ENCODE measurements at places on chromosomes 2 and 18.

GRCh38 chr2:110818767-110819481, 86.6 kb downstream of the ACOXL start:
- no peak for DNase-seq

DNA sequence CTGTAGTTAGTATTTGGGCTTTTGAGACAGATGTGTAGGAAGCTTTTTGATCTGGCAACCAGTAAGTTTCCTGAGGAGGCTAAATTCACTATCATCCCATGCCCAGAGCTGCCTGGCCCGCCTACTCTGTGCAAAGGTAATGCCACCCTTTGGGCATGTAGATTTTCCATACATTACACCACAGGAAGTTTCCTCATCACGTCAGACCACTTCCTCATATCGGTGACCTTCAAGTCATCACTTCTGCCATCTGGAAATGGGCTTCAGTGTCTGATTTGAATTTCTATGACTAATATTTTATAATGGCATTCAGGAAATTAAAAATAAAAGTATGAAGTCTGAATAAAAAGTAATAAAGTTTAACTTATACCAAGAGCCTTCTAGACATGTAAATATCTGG, 825.4 kb downstream of the DCDC2C start:
- no peak for DNase-seq

DNA sequence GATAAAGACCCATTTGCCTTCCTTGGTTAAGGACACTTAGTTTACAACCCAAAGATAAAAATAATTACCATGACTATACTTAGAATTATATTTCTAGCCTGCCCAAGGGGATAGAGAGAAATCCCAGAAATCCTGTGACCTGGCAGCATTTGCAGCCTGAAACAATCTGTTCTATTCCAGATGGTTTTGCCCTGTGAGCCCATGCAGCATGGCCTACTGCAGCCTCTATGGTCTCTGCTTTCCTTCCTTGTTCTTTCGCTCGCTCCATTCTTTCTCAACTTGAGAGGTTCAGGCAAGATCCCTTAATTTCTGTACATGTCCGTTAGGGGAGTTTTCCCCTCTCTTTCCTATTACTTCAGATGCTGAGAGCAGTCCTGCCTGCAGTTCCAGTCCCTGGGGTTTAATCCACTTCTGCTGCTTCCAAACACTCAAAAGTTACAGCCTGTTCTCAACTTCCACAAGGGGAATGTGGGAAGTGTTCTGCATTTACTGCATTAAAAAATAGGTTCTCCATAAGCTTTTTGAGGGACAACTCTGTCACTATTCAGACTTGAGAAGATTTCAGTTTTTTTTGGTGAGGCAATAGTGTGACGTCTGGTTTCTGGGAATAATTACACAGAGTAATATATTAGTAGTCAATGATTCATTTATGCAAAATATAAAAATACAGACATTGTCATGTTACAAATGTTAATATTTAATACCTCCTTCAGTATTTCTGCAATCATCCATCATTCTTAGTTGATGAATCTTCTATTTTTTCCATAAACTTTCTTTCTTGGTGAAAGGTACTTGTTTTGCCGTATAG, 80.3 kb downstream of the CDCA7 start:
- no peak for DNase-seq

- no peak for DNase-seq
These were observed 82.7 kb downstream of the DOCK10 start for GRCh38 chr2:224959556-224959955.

- no peak for DNase-seq
These were observed 12.3 kb upstream of the MEP1B start for GRCh38 chr18:32177530-32177929.

All from stimulated activated CD4-positive, alpha-beta T cell treated with anti-CD3 and anti-CD28 coated beads, Interleukin-1b, Interleukin-23, amount 100 ng/mL, for 1 hour (primary cell).